ENCODE measurements at places on chromosomes 1 and 21.

- no peak for DNase-seq
These were observed 8.6 kb upstream of the EDN2 start for GRCh38 chr1:41493117-41493536.

GRCh38 chr1:233459470-233459945 lies 132.0 kb downstream of the MAP3K21 start:
- no peak for DNase-seq

DNA sequence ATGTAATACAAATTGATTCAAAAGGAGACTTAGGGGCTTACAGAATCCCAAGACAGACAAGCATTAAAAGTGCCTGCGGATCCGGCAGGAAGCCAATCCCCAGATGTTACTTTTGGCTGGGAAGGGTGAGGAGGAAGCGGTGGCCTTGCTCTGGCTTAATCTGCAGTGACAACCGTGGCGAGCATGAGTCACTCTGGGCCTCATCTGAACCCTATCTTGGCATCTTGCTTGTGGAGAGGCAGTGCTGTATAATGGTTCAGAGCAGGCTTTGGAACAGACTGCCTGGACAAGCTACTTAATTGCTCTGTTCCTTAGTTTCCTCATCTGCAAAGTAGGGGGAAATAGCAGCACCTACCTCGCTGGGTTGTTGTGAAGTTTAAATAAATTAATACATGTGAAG lies 74.1 kb downstream of the XCL2 start:
- DNase-seq: no peak

DNA sequence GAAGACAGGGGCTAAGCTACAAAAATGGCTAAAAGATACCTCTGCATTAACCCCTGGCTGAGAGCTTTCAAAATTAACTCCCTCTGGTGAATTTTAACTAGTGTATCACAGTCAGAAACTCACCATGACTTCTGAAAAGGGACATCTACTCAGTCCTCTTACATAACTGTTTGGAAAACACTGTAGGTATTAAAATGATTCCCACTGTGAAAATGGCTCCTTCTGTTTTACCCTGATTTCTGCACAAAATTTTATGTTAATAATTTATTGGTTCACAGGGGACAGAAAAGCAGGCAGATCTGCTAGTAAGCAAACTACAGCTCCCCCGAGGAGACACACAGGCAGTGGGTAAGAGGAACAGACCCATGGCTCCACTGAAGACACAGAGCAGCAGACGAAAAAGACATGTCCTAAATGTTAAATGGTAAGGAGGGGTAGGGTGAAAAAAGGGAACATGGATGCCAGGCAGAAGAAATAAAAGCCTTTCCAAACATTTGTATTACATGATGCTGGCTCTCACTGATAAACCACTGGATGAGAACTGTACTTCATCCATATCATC lies 111.7 kb downstream of the SLC45A1 start:
- DNase-seq: no peak

DNA sequence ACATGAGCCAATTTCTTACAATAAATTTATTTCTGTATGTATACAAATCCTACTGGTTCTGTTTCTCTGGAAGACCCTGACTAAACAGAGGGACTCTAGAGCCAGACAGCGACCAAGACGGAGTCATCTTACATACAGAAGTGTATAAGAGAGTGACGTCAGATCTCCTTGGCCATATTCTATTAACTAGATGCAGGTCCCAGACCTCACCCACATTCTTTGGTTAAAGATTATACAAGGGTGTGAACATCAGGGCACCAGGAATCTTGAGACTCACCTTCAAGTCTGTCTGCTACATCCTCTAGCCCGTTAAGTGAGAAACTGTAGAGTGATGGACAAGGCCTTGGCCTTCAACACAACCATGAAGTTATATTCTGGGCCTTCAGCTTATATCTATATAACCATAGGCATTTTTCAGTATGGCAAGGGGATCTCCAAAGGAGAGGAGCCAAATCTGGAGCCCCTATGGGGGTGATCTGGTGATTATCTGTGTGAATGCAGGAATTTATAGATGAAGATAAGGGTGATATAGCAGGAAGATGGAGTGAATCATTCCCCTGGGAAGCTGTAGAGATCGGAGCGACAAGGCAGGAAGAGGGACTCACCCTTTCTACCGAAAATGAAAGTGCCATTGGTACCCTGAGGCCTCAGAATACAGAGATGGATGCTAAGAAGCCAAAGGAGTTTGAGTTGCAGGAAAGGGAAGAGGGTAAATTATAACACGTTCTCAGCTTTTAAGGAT lies 83.9 kb downstream of the ADAMTS1 start:
- no peak for DNase-seq

GRCh38 chr1:179875596-179876299 lies 1.9 kb downstream of the TOR1AIP2 start:
- DNase-seq: no peak

DNA sequence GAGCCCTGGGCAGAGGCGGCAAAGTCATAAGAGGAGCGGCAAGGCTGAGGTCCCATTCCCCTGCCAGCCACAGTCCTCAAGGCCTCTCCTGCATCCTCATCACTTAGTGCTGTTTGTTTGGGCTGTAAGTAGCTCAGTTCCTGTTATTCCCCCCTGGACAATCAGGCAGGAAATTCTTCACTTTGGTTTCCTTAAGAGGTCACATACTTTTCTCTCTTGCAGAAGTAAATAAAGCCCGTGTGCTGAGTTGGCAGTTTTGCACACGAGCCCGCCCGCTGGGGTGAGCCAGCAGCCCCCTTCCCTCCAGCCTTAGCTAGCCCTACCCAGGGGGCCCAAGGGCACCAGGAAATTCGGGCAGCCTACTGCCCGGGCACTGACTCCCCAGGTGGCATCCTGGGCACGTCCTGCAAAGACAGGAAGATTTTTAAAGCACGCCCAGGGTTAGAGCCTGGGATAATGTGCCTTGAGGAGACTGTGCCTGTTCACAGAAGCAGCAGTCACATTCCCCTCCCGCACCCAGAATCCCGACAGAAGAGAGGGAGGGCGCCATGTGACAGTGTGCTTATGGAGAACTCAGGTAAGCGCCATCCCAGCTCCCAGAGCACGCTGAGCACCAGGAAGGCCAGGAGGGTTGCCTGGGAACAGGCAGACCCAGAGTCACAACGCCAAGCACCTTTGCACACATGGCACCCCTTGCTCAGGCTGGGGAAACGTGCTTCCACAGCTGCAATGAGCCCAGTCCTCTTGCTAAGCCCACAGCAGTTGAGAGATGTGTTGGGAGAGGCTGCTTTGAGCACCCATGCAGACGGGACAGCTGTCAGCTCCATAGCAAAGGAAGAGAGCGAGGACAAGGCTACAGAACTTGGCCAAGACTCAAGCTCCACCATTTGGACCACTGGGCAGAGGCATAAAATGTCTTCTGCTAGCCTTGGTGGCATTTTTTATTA lies 144.5 kb upstream of the TMEM51 start:
- no peak for DNase-seq

DNA sequence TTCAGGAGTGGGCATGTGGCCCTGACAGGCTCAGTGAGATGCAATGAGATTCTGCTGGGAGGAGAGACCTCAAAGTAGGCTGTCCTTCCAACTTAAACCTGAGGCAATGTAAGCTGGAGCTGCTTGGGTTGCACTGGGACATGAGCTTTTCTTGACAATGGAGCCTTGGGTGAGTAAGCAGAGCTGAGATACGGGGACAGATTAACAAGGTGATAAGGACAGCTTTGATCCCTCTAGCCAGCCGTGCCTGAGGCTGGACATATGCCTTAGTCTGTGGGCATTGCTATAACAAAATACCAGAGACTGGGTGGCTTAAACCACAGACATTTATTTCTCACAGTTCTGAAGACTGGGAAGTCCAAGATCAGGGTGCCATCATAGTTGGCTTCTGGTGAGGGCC lies 18.3 kb upstream of the NGF start:
- no peak for DNase-seq

DNA sequence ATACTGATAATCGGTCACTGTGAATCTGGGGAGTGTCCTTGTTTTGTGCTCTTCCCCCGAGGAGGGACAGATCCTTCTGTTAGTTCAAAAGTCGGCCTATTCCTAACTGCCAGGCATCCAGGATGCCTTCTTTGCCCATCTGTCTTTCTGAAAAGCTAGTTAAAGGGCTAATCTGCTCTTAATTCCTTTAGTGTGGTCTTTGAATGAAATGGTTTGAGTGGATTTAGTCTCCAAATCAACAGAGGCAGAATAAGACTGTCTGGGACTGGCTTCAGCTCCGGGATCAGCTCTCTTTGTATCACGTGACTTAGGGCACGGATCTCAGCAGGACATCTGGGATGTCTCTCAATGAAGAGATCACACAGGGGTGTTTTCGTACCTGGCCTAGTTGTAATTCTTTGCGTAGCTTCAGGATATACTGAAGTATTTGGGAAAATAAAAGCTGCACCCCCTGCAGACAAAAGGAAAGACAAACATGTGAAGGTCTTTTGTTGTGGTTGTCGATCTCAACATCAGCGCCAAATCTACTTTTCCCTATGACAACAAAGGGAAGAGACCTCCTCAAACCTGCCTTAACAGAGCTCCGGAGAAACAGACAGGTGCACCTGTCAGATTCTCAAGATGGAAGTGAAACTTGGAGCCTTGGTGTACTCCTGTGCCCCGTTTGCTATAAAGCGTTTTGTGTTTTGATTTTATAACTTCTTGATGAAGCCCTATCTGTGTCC lies 97.9 kb downstream of the ERG start:
- no peak for DNase-seq

GRCh38 chr1:48853006-48853405 lies 76.3 kb upstream of the BEND5 start:
- no peak for DNase-seq
